ENCODE measurements at places on chromosomes 5 and 9. TPM values are rescaled to one million over a fixed set of nuclear protein-coding genes. Genes with fewer than 3 reads are reported as not detected.

DNA sequence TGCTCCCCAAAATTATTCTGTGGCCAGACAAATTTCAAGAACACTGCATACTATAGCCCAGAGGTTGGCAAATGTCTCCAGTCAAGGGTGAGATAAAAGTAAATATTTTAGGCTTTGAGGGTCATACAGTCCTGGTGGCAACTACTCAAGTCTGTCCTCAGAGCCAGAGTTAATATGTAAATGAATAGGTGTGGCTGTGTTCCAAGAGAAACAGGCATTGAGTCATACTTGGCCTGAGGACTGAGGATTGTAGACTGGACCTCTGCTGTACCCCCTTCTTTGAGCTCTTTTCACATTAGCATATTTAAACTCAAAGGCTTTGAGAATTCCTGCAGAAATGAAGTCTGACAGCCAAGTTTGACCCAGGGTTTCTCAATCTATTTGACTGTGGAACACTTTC, 129.2 kb upstream of the PTCH1 start:
- H3K27me3 ChIP-seq: no peaks in the 10 kb centered on the region
- H3K4me1 ChIP-seq: no peaks in the 10 kb centered on the region
- no peak for DNase-seq
- no peak overlapping the region for H3K27ac ChIP-seq

GRCh38 chr9:3043369-3043768, 199.5 kb upstream of the PUM3 start:
- H3K4me3 ChIP-seq: no peak overlapping the region
- no peaks in the 10 kb centered on the region for H3K36me3 ChIP-seq
- H3K27ac ChIP-seq: no peak overlapping the region
- H3K27me3 ChIP-seq: no peaks in the 10 kb centered on the region
- no peaks in the 10 kb centered on the region for H3K4me1 ChIP-seq
- DNase-seq: no peak

- no peak overlapping the region for H3K27ac ChIP-seq
- H3K27me3 ChIP-seq: no peaks in the 10 kb centered on the region
- no peaks in the 10 kb centered on the region for H3K36me3 ChIP-seq
- no peak overlapping the region for H3K4me3 ChIP-seq
- no peaks in the 10 kb centered on the region for H3K4me1 ChIP-seq
These were observed 164.2 kb downstream of the GRIA1 start for GRCh38 chr5:153654504-153655200.

DNA sequence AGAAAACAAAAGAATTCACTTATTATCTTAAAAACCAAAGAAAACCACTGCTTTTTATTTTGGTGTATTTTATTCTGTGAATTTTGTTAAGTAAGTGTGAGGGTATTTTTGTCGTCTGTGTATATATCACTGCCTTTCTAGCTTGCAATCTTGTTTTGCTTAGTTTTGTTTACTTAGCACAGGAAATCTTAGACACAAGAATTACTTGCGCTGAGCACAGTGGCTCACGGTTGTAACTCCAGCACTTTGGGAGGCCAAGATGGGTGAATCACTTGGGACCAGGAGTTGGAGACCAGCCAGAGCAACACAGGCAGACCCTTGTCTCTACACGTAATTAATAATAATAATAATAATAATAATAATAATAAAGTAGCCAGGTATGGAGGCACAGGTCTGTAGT, 230.3 kb downstream of the PAPPA start:
- no peak overlapping the region for H3K4me3 ChIP-seq
- DNase-seq: no peak
- H3K27ac ChIP-seq: no peak overlapping the region
- no peaks in the 10 kb centered on the region for H3K4me1 ChIP-seq
- H3K36me3 ChIP-seq: no peaks in the 10 kb centered on the region
- no peaks in the 10 kb centered on the region for H3K27me3 ChIP-seq

GRCh38 chr5:674630-675011, 18.5 kb downstream of the TPPP start:
- H3K4me3 ChIP-seq: no peak overlapping the region
- no peaks in the 10 kb centered on the region for H3K36me3 ChIP-seq
- peaks cover 23% of the 10 kb centered on the region for H3K4me1 ChIP-seq
- DNase-seq: peak; percentile 45
- H3K27me3 ChIP-seq: peaks cover 7% of the 10 kb centered on the region

DNA sequence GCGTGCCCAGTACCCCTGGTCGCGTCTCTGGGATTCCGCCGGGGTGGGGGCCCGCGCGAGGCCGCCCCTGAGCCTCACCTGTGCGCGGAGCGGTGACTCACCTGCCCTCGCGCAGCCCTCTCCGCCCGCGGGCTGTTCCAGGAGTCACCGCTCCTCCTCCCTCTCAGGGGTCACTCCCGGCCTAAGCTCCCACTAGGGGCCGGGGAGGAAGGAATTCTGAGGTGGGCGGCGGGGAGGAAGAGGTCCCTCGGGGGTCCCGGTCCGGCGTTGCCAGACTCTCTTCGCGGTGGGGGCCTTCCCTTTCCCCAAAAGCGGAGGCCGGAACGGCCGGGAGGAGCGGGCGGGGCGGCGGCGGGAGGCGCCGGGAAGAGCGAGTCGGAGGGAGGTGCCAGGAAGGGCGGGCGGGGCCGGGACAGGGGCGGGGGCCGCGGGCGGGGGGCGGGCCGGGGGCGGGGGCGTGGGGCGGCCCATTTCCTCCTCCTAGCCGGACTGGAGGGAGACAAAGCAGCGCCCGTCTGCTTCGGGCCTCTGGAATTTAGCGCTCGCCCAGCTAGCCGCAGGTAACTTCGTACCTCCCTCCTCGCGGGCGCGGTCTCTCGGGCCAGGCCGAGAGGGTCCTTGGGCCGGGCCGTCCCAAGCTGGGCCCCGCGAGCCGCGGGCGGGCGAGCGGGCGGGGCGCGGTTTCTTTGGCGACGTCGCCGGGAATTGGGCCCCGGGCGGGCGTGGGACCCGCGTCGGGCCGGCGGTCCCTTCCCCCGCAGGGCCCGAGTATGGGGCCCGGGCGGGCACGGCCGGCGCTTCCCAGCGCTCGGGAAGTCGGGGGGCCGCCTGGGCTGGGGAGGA, at the start of gene CTNNA1:
CTNNA1 (plus strand) TSS at position 475 of the 843 bp plus-strand sequence. CDS start 28,500 bp downstream, outside the sequence.
- peak within 1 kb of the TSS; percentile 72 for H3K4me3 ChIP-seq
- no peaks in the 10 kb centered on the region for H3K36me3 ChIP-seq
- peaks cover 8% of the 10 kb centered on the region for H3K4me1 ChIP-seq
- H3K27ac ChIP-seq: peak within 1 kb of the TSS; percentile 100
- H3K27me3 ChIP-seq: no peaks in the 10 kb centered on the region

GRCh38 chr5:16929347-16929746, 6.7 kb downstream of the MYO10 start:
- H3K27me3 ChIP-seq: no peaks in the 10 kb centered on the region
- no peak overlapping the region for H3K4me3 ChIP-seq
- H3K4me1 ChIP-seq: no peaks in the 10 kb centered on the region

The WHRN gene
- 16.4 TPM for total RNA-seq

The ADGRD2 gene
- 2.6 TPM for total RNA-seq

The WDR41 gene
- total RNA-seq: 49.8 TPM

The APBA1 gene
- 7.8 TPM for total RNA-seq

The GABBR2 gene
- not detected for total RNA-seq
